Omental fat pad (tissue), 4 donors: ENCODE measurements at places on chromosomes 16 and 17. TPM values are rescaled to one million over a fixed set of nuclear protein-coding genes. Genes with fewer than 3 reads are reported as not detected.

GRCh38 chr17:3710951-3711383 lies 12.7 kb upstream of the HASPIN start:
- DNase-seq, result no peak

DNA sequence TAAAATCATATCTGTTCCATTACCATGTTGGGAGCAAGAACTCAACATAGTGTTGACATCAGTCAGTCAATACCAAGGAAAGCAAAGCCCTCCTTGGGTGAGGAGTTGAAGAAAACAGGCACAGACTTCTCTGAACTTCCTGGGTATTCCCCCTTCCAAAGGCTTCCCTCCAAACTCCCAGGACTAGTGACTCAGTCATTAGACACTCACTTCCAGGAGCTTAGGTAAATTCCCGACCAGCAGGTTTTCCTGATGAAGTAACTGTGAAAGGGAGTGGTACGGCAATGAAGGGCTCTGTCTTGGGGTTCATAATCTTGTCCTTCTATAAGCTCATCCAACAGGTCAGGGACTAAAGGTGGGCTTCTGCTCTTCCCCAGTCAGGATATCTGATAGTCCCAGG lies 293.8 kb upstream of the AXIN2 start:
- no peak for DNase-seq

GRCh38 chr16:79869304-79870015 lies 268.9 kb upstream of the MAF start:
- no peak for DNase-seq

DNA sequence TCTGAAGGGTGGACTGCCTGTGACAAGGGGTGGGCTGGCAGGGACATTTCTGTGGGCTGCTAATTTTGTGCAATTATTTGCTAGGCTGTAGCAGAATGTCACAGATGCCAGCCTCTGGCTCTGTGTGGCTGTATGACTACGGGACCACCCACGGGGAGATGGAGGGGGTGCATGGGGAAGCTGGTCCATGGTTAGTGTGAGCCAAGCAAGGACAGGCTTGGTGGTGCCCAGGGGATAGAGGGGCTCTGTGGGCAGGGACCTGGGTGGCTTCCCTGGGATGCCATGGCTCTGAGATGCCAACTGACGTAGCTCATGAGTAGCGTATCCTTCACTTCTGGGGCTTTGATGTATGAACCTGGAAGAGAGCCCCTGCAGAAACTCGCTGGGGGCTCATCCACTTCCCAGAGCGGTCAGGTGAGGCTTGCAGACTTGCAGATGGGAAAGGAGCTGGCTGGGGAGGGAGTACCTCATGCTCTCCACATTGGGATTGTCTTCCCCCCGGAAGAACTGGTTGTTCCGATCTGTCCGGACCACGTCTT lies 87.2 kb downstream of the TBC1D16 start:
- no peak for DNase-seq

Gene CCL8
- 0.56 TPM for total RNA-seq

Gene PRAC2
- not detected for total RNA-seq
